ENCODE measurements at places on chromosomes 6 and 20. TPM values are rescaled to one million over a fixed set of nuclear protein-coding genes. Genes with fewer than 3 reads are reported as not detected.
A peak's percentile ranks its signal among the peaks of the same experiment; 100 is the strongest.

CYP21A2 gene
- total RNA-seq, result not detected

HLA-DOB gene
- not detected for total RNA-seq

DNA sequence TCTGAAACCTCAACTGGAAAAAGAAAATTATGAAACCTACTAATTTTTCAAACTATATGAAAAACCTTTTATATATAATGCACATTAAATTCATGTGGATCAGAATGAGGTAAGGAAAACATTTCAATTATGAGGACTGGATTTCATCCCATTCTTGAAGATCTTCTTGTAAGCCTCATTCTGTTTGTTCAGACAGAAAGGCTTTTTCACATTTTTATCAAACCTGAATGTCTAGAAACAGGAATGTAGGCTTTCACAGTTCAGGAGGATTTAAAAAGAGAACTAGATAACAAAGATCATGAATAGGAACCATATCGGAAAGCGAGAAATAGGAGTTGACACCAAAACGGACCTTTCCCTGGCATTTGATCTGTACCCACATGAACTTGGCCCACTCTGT lies 192.5 kb upstream of the KCNK16 start:
- DNase-seq, result no peak

GRCh38 chr6:110034667-110035036 lies 56.5 kb downstream of the GPR6 start:
- no peak for DNase-seq

DNA sequence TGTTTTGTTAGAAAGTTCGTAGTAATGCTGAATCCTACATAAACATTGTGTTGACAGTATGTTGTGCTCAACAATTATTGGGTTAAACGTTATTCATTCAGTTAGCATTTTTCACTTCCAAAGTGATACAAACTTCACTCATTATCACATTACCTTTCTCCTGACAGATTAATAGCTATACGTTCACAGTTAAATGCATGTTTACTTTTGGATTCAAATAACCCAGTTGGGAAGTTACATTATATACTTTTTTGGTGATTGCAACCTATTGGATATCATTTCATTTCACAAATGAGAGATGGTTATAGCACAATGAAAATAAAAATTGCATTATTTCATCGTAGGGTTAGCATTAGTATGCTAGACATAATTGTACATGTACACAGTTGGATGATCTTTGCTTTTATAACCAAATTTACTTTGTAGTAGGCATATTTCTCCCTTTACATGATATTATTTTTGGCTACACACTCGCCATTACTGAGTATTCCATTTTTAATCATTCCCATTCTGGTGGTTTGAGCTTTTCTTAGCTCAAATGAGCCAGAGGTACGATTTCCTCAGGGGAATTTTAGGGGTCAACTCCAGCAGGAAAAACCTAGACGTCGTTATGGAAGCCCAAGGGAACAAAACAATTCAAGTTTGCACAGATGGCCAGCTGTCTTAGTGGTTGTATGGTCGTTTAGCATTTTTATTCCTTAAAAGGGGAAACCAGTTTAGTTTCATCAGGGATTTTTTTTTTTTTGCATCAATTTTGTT lies 2.1 kb upstream of the HIVEP1 start:
- DNase-seq, result peak; percentile 64

GRCh38 chr6:133973109-133973971 lies 20.3 kb downstream of the TBPL1 start:
- no peak for DNase-seq

DNA sequence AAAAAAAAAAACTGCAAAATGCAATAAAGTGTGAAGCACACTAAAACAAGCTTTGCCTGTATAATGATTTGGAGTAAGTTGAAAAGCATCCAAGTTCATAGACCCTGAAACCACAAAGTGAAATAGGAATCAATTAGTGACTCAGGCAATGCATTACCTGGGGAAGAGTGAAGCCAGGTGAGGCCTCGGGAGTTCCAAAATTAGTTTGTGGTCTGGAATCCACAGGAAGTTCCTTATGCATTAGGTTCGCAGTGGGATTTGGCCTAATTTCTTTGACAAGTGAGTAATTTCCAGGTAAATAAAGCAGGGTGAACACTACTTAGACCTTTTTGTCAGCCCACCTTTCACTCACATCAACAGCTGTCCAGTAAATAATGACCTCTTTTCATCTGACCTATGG lies 490.8 kb downstream of the CBLN4 start:
- DNase-seq, result no peak

ULBP3 gene
- 2.0 TPM for total RNA-seq

CENPQ gene
- total RNA-seq, result 0.43 TPM

- DNase-seq, result no peak
These were observed 27.8 kb downstream of the FGD2 start for GRCh38 chr6:37033255-37033654.

Data from stomach (tissue), 19 donors.